ENCODE measurements at places on chromosomes 3 and 15. TPM values are rescaled to one million over a fixed set of nuclear protein-coding genes. Genes with fewer than 3 reads are reported as not detected.

The BSN gene
- 6.9 TPM for total RNA-seq

The CYP1A1 gene
- total RNA-seq: 0.89 TPM

The ARGFX gene
- not detected for total RNA-seq

The GOLGA6B gene
- 0.11 TPM for total RNA-seq

- peak; percentile 66 for DNase-seq
Measured at GRCh38 chr3:184874709-184875644, 63.0 kb downstream of the VPS8 start.

GRCh38 chr3:157442729-157443128 lies 6.1 kb downstream of the PTX3 start:
- DNase-seq: no peak

- no peak for DNase-seq
Measured at GRCh38 chr3:147365196-147366115, 40.9 kb downstream of the ZIC4 start.

DNA sequence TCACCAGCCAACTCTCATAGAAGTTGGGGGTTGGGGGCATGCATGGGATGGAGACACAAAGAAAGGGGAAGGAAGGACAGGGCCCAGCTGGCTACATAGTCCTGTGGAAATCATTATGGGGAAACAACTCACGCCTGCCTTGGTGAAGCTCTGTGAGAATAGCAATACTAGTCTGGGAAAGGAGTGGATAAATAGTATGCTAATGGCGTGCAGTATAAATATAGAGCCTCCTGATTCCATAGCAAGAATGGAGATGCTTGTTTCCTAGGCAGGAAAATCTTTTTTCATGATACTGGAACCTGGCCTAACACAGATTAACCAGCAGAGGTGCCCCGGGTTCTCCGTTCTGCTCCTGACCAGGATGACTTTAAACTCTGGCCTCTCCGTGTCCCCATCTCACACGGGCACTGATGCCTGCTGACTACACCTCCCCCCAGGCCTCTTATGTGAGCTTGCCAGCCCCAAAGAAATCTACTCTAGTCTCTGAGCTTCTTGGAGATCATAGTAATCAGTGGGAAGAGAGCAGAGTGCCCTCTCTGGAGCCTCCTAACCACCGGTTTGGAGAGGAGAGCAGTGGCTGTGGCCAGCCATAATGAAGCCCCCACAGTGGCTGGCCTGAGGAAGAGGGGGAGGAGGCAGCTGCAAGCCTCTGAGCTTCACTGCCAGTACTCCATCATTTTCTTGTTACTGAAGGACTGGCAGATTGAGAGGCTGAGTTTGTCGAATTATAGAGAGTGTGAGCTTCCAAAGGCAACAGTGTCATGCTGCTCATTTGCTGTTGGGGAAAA lies 355.0 kb upstream of the SEMA6D start:
- no peak for DNase-seq

DNA sequence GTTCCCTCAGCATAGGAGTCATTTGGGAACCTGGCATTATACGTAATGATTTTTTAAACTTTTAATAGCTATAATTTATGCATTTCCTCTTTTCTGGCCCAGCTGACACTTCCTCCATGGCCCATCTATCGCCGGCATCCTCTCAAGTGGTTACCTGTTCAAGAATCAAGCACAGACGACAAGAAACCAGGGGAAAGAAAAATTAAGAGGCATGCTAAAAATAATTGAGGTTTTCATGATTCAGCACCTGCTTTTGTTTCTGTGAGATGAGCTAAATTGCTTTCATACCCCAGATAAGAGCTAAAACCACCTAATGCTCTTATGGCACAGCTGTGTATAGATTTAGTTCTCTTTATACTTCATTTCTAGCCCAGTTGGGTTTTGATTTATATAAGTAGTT lies 1.7 kb downstream of the SPCS1 start:
- no peak for DNase-seq

DNA sequence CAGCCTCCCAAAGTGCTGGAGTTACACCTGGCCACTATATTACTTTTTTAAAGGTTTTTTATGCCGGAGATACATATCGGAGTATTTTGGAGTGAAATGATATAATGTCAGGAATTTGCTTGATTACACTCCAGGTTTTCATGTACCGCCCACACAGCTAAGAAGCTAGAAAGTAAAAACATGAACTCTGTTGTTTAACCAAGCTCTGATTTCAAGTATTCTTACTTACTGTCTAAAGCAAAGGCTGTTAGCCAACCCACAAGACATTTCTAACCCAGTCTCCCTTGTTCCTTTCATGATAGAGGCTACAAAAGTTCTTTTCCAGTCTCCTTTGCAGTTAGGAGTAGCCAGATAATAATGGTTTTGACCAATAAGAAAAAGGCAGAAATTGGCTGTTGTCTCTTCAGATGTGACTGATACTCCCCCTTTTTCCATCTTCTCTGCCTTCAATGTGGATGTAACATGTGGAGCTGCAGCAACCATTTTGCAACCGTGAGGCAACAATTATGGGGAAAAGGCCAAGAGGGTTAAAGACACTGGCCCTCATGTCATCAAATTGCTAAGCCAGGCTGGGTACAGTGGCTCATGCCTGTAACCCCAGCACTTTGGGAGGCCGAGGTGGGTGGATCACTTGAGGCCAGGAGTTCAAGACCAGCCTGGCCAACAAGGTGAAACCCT lies 6.1 kb upstream of the CP start:
- DNase-seq: no peak

DNA sequence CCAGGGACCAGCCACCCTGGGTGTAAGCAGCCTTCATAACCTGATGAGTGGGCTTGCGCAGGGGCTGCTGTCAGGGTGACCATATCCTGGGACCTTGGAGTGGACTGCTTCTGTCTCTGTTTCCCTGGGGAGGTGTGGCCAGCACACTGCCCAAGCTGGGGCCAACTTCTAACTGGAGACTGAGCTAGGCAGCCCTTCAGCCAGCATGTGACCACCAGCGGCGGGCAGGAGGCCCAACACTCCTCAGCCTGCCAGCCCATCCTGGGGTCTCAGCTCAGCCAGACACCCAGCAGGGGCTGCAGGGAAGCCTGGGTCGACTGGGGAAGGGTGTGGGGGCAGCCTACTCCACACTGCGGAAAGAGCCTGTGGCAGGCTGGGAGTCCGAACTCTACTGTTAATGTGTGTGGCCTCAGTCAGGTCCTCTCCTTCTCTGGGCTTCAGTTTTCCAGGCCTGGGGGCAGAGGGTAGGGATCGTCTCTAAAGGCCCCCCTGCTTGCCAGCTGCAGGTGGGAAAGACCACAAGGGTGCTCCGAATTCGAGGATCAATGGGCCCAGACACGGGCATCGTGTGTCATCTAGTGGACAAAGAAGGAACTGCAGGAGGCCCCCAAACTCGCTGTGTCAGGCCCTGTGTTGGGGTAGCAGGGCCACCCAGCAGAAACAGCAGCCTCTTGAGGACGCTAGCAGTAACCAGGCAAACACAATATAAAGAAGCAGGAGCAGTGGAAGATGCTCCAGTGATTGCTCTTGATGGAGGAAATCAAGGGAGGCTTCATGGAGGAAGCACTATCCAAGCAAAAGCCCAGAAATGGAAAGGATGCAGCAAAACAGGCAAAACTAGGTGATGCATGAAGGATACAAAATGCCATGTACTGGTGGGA lies 2.0 kb upstream of the SEMA3G start:
- DNase-seq: peak; percentile 83

GRCh38 chr3:72836923-72837322 lies 11.3 kb downstream of the SHQ1 start:
- DNase-seq: no peak

DNA sequence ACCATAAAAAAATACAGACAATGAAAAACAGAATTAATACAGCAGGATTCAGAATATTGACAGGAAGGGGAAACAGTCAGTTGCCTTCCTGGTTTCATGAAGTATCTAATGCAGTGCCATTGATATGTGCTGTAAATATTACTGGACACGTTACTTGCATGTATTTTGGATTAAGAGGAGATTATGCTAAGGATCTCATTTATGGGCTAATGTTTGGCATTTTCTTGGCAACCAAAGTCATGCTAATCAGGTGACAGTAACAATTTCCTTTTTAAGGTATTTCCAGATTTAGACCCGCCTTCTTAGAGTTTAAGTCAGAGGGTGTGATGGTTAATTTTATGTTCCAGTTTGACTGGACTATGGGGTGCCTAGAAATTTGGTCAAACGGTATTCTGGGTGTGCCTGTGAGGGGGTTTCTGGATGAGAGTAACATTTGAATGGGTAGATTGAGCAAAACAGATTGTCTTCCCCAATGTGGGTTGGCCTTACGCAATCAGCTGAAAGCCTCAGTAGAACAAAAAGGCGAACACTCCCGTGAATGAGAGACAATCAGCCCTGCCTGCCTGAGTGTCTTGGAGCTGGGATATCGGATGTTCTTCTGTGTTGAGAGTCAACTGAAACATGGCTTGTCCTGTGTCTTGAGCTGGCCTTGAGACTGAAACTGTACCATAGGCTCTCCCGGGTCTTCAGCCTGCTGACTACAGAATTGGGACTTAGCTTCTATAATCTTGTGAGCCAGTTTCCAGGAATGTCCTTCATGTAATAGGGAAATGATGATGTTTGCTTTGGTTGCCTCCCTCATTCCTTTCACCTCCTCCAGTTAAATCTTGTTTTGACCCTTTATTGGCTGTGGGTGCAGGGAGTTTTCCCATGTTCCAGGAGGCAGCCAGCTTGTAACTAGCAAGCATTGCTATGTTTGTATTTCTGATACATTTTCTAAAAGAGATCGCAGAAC lies 10.5 kb downstream of the SQOR start:
- no peak for DNase-seq

DNA sequence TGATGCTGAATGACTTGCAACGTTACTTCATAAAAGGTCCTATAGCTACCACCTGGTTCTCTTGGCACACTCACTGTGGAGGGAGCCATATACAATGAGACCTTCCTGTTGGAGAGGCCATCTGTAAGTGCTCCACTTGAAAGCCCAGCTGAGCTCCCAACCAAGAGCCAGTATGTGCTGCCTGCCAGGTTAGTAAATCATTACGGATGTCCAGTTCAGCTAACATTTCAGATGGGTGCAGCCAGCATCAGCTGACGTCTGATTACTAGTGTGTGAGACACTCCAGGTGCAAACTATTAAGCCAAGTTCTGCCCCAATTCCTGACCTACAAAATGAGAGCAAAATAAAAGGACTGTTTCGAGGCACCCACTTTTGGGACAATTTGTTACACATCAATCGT lies 274.4 kb upstream of the ROBO2 start:
- no peak for DNase-seq

- no peak for DNase-seq
Measured at GRCh38 chr15:70827721-70828120, 26.2 kb downstream of the LARP6 start.

All from spinal cord (tissue), 10 donors.